Activated CD8-positive, alpha-beta memory T cell treated with anti-CD3 and anti-CD28 coated beads for 36 hours (primary cell): ENCODE measurements at places on chromosomes 1 and 21. TPM values are rescaled to one million over a fixed set of nuclear protein-coding genes. Genes with fewer than 3 reads are reported as not detected.

The SPRR1A gene
- total RNA-seq: not detected

The DIO1 gene
- not detected for total RNA-seq

The FOXD2 gene
- 0.13 TPM for total RNA-seq

The SPRR2E gene
- not detected for total RNA-seq
